ENCODE measurements at places on chromosomes 16 and 17. TPM values are rescaled to one million over a fixed set of nuclear protein-coding genes. Genes with fewer than 3 reads are reported as not detected.

The ADORA2B gene
- 12.9 TPM for total RNA-seq

The OR2C1 gene
- total RNA-seq, result 0.43 TPM

The NLE1 gene
- 20.5 TPM for total RNA-seq

The RPL26 gene
- 3,512 TPM for total RNA-seq

The MYH8 gene
- not detected for total RNA-seq

All from bronchial smooth muscle cell (primary cell).